ENCODE measurements at places on chromosomes 1 and 21.

DNA sequence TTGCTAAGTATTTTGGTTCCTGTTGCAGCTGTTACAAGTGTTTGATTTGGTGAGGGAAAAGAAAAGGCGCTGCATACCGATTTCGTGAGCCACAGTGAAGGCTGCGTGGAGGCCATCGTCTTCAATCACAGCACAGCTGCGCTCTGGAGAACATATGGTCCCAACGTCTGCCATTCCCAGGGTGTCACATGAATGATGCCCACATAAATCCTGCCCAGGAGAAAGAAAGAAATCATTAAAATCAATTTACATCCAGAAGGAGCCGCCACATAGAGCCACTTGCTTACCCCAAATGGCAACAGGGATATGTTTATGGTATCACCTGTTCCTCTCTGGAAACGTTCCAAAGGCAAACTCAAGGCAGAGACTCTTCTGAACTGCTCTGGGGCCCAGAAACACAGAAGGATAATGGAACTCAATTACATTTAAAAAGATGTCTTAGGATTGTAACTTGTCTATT, 12.2 kb downstream of the ADAMTS5 start:
- DNase-seq: peak; percentile 29

DNA sequence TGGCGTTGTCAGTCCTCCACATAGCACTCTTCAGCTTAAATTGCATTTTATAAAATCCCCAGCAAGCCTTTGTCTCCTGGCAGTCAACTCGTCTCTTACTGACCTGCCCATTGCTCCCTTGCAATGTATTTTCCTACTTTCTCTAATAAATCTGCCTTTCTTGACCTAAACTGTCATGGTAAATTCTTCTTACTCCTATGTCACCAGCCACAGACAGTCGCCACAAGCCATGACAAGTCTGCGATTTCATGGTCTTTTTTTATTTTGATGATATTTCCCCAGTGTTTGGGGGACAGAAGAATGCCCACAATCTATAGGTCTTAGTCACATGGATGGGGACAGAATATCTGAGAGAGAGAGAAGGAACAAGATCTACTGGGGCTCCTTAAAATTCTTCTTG, 8.4 kb downstream of the IFNAR2 start:
- DNase-seq: no peak

- no peak for DNase-seq
These were observed 57.9 kb downstream of the SASS6 start for GRCh38 chr1:100074604-100075395.

DNA sequence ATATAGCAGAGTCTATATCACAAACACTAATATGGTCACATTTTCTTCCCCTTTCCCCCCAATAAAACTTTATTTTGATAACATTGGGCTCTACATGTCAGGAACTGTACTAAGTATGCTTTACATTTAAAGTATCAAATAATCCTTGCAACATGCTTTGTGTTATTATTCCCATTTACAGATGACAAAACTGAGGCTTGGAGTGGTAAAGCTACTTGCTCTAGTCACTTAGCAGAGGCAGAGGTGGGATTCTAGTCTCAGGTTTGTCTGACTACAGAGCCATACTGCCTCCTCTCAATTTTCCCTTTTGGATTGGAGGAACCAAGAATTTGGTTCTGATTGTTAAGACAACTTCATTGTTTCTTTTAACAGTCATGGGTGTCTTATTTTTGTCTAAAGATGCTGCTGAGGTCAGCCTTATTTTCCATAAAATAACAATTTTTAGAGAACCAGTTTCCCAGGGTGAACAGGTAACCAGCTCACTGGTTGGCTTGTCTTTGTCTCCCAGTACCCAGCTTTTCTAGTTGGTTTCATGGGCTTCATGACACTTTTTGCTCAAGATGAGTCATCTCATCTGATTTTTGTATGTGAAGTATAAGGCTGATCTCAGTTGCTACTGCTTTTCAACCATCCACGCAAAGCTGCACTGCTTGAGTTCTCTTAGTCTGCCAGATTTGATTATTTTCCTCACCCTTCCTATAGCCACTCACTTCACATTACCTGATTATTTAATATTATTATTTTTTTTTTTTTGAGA, 81.0 kb upstream of the ARID1A start:
- DNase-seq: no peak

DNA sequence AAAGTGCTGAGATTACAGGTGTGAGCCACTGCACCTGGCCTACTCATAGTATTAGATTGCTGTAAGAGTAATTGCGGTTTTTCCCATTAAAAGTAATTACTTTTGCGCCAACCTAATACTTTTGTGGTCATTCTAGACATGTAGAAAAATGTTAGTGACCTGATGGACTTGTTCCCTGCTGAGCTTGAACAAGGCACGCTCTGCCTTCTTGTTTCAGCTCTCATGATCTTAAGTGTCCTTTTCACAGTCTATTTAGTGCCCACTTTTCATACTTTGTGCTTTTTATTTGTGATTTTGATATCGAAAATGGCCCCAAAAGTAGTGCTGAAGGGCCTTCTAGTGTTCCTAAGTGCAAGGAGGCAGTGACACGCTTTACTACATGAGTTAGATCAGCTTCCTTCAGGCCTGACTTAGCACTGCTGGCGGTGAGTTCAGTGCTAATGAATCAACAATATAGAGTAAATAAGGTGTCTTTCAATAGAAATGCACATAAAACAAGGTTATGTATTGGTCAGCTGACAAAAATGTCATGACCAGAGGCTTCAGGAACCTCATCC, 5.6 kb upstream of the RD3 start:
- no peak for DNase-seq

DNA sequence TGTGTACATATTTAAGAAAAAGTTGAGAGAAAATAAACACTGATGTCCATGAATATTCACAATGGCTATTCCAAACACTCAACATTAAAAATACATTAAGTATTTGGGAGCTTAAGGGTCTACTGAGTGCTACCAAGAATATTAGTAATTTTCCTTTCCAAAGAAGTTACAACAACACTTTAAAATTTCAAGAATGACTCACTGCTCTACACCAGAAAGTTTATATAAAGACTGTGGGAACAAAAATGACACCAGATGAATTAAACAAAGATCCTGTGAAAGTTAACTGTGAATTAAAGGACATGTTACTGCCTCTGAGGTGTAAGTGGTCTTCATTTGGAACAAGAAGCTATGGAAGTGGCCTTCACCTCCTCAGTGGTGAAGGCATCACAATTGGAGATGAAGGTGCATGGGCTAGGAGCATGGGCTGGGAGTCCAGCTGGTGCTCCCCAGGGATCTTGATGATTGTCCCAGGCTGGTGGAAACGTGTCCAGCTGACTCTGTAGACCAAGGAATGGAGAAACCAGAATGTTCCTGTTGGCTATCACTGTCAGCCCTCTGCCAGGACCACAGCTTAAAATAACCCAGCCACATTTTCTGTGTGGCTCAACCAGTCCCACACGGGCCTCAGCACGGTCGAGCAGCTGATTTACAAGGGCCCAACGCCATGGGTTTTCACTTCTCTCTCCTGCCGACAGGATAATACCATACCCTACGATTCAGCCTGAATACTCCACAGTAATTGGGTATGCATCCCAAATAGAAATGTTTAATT, 28.8 kb downstream of the TAF5L start:
- peak; percentile 38 for DNase-seq

GRCh38 chr1:15703562-15703961, 19.4 kb downstream of the PLEKHM2 start:
- peak; percentile 84 for DNase-seq

DNA sequence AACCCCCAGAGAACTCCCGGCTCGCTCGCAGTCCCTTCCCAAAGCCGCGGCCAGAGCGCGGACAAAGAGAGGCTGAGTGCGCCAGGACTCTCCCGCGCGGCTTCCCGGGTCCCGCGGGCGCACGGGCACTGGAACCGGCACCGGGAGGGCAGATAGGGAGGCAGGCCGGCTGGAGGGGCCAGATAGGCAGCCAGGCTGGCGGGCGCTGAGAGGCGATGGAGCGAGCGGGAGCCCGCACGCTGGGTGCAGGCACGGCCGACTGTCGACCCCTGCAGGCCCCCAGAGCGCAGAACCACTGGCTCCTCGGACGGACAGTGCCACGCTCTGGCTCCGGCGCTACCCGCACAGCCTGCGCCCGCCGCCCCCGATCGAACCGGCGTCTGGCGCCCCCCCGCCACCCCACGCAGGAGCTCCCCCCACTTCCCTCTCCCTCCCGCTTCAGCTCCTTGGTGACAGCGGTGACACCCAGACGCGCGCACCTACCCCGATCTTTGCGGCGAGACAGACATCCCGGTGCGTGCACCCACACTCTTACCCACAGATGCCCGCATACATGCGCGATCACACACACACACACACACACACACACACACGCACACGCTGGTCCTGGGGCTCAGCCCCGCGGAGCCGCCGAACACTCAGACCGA, 534 bp downstream of the SLC6A9 start:
- peak; percentile 83 for DNase-seq

GRCh38 chr1:8214501-8215173, 103.3 kb upstream of the SLC45A1 start:
- DNase-seq: no peak

GRCh38 chr1:16720351-16721223, 19.7 kb upstream of the RNU1-4 start:
- DNase-seq: no peak

DNA sequence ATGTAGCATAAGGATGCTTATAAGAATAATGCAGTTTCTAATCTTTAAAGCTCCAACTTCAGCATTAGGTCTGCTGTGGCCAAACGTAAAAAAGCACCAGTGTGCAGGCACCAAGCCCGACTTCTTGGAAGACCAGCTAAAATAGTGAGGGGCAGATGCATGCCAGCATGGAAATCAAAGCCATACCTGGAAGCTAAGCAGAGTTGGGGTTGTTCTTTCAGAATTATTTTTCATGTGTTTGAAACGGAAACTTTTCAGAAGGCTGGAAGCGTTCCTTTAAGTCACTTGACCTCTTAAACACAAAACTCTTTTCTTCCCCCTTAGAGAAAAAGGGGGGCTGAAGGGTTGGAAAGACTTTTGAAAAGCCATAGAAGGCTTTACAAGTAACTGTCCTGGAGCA, 329.2 kb upstream of the C1orf87 start:
- peak; percentile 13 for DNase-seq

- DNase-seq: no peak
These were observed 1.0 kb downstream of the S100A4 start for GRCh38 chr1:153544453-153545066.

GRCh38 chr1:1208713-1209433, 2.5 kb upstream of the TNFRSF18 start:
- DNase-seq: no peak

GRCh38 chr1:54986025-54986424, 5.6 kb downstream of the TMEM61 start:
- DNase-seq: no peak

DNA sequence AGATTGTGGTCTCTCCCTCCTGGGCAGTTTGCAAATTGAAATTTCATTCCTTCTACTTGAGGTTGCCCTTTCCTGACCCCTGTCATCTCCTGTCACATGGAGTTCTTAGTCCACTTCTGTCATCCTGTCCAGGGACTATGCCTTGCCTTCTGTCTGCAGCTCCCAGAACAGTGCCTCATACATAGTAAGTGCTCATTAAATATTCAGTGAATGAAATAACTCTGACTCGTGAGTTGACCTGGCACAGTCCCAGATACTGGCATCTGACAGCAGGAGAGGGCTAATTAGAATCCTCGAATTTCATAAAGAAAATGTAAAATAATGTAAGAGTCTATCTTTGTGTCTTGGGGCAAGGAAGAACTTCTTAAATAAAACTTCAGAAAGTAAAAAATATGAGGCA, 50.8 kb downstream of the CNIH3 start:
- DNase-seq: no peak

DNA sequence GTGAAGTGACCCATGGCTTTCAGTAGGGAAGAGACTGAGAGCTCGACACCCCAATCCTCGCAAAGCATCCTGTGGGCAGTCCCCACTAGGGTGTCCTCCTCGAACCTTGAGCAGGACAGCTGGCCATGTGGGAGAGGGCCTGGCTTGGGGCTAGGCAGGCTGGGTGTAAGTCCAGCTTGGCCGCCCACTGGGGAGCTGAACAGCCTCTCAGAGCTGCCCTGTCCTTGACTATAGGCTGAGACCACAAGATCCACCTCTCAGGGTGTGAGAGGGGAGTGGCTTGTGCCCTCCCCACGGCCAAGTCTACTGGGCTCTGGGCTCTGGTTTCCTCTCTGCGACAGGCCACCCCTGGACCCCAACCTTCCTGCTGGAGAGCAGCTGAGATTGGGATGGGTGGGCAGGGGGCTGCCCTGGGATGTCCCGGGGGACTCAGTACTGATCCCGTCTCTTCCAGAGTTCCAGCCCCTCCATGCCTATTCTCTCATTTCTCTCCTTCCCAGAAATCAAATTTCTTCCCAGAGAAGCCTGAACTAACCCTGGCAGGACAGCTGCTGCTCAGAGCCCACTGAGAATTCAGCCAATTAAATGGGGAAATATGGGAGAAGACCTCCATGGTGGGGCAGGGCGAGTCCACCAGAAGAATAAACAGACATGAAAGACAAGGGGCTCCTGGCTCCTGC, 282.9 kb downstream of the PTPRU start:
- DNase-seq: no peak

DNA sequence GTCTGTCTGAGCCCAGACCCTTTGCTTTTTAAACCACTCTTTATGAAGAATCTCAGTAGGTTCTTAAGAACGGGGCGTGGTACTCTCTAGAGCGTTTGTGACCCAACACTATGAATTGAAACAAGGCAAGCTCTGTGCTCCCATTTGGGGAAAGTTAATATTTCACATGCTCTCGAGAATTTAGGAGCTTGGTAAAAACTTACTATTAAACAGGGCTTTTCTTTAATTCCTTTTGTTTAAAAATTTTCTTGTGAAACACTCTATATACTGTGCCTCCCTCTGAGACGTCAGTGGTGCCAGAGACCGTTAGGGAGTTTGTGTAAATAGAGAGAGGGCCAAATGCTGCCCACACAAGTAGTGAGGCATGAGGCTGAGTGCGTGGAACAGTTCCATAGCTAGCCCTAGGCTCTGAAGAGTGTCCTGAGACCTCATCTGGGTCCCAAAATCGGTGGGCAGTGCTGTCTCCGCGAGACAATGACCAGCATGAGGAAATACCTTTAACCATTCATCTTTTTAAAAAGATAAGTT, 144.7 kb downstream of the ROR1 start:
- no peak for DNase-seq

DNA sequence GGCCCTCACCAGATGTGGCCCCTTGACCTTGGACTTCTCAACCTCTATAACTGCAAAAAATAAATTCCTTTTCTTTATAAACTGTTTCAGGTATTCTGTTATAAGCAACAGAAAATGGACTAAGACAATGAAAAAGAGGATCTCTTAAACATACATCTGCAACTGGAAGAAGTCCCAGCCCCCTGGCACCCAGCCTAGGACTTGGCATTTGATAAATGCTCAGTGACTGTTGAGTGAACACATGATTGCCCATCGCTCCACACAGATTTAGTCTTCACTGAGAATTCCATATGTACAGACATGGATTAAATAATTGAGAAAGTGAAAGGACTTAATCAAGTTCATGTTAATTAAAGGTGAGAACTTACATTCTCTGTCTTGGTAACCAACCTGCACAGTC, 344.9 kb upstream of the RUNX1 start:
- no peak for DNase-seq

- no peak for DNase-seq
These were observed 80.0 kb upstream of the HP1BP3 start for GRCh38 chr1:20867062-20867461.

- no peak for DNase-seq
These were observed 23.0 kb downstream of the ARHGEF16 start for GRCh38 chr1:3477241-3477995.

GRCh38 chr21:29650523-29651022, 289.2 kb downstream of the GRIK1 start:
- DNase-seq: no peak

Data from Ammon's horn (tissue), 1 donor.